Ascending aorta (tissue), 2 donors: ENCODE measurements at places on chromosomes 7 and 10.
A peak's percentile ranks its signal among the peaks of the same experiment; 100 is the strongest.

GRCh38 chr10:25954851-25955250 lies 20.8 kb downstream of the MYO3A start:
- H3K36me3 ChIP-seq = no peaks in the 10 kb centered on the region
- no peak overlapping the region for H3K4me3 ChIP-seq
- no peak for DNase-seq
- H3K27ac ChIP-seq = no peak overlapping the region
- no peaks in the 10 kb centered on the region for H3K27me3 ChIP-seq

DNA sequence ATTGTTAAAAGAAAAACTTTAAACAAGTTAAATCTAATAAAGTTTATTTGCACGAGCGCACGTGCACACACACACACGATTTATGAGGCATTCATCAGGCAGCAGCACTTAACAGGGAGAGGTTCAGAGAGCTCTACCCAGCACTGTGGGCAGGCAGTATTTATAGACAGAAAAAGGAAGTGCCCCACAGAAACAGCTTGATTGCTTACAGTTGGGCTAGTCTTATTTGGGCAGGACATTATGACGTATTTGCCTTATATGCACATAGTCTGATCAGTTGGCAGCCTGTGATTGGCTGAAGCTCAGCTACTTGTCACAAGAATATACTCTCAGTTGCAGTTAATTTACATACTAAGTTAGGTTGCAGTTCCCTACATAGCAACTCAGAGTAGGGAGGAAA lies 1.2 kb upstream of the SDHAF3 start:
- H3K36me3 ChIP-seq = no peaks in the 10 kb centered on the region
- no peaks in the 10 kb centered on the region for H3K4me1 ChIP-seq
- no peak for DNase-seq
- H3K27me3 ChIP-seq = no peaks in the 10 kb centered on the region
- no peak overlapping the region for H3K4me3 ChIP-seq

DNA sequence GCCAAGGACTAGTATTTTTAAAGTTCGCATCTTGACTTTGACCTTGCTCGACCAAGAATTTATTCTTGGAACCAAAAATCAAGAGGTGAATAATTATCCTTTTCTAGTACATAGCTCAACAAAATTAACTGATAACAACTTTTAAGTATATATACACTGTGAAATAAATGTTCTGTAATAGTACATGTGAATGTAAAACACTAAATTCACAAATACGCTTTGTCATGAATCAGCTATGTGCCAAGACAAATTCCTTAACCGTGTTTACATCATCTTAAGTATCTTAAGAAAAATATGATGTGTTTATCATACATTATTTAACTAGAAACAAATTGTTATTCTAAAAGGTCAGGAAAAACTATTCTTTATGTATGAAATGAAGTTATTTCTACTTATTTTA lies 83.3 kb downstream of the CUL2 start:
- no peaks in the 10 kb centered on the region for H3K4me1 ChIP-seq
- DNase-seq = no peak
- no peaks in the 10 kb centered on the region for H3K27me3 ChIP-seq
- H3K36me3 ChIP-seq = peaks cover 12% of the 10 kb centered on the region

DNA sequence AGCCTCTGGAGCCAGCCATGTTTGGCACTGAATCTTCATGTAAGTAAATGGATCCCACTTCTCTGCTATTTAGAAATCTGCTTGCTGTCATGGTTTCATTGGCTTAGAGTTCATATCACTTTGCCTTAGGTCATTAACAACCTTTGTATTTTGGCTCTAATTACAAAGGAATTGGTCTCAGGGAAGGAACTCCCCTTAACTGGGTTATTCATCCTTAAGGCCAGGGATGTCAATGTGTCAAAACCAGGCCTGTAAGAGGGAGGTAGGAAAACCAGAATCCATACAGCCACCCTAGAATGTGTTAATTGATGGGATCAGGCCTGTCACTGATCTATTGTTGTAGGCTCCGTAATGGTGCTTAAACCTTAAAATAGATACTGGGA lies 67.3 kb downstream of the ST7 start:
- peak overlapping the region; percentile 63 for H3K27ac ChIP-seq
- peak overlapping the region; percentile 51 for H3K4me3 ChIP-seq
- no peaks in the 10 kb centered on the region for H3K27me3 ChIP-seq
- DNase-seq = no peak
- no peaks in the 10 kb centered on the region for H3K36me3 ChIP-seq

GRCh38 chr10:100805543-100806355 lies 60.4 kb downstream of the PAX2 start:
- H3K27ac ChIP-seq = no peak overlapping the region
- H3K27me3 ChIP-seq = no peaks in the 10 kb centered on the region
- no peak overlapping the region for H3K4me3 ChIP-seq
- DNase-seq = no peak
- no peaks in the 10 kb centered on the region for H3K4me1 ChIP-seq

GRCh38 chr7:43689115-43689514 lies 40.2 kb downstream of the COA1 start:
- no peaks in the 10 kb centered on the region for H3K4me1 ChIP-seq
- no peak overlapping the region for H3K27ac ChIP-seq
- no peak overlapping the region for H3K4me3 ChIP-seq
- no peaks in the 10 kb centered on the region for H3K36me3 ChIP-seq

DNA sequence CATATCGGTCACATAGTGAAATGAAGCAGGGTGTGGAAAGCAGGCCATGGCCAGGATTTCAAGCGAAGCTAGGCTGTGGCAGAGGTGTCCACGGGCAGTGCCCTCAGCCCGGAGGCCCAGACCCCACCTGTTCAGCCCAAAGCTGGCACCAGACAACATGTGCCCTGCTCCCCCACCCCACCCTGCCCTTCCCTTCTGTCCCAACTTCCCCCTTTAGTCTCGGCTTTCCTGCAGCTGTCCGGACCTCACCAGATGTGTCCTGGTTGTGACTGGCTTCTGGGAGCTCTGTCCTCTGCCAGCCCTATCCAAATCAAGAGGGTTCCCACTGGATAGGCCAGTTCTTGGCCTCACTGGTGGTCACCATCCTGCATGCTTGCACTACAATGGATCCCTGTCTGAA lies 37.3 kb downstream of the ADAM12 start:
- no peak for DNase-seq
- no peaks in the 10 kb centered on the region for H3K4me1 ChIP-seq
- H3K36me3 ChIP-seq = no peaks in the 10 kb centered on the region
- no peak overlapping the region for H3K4me3 ChIP-seq
